Aorta (tissue), 5 donors: ENCODE measurements at places on chromosomes 4 and X. TPM values are rescaled to one million over a fixed set of nuclear protein-coding genes. Genes with fewer than 3 reads are reported as not detected.
A peak's percentile ranks its signal among the peaks of the same experiment; 100 is the strongest.

Gene ANK2
- total RNA-seq, result 117 TPM

Gene DRD5
- total RNA-seq, result not detected

DNA sequence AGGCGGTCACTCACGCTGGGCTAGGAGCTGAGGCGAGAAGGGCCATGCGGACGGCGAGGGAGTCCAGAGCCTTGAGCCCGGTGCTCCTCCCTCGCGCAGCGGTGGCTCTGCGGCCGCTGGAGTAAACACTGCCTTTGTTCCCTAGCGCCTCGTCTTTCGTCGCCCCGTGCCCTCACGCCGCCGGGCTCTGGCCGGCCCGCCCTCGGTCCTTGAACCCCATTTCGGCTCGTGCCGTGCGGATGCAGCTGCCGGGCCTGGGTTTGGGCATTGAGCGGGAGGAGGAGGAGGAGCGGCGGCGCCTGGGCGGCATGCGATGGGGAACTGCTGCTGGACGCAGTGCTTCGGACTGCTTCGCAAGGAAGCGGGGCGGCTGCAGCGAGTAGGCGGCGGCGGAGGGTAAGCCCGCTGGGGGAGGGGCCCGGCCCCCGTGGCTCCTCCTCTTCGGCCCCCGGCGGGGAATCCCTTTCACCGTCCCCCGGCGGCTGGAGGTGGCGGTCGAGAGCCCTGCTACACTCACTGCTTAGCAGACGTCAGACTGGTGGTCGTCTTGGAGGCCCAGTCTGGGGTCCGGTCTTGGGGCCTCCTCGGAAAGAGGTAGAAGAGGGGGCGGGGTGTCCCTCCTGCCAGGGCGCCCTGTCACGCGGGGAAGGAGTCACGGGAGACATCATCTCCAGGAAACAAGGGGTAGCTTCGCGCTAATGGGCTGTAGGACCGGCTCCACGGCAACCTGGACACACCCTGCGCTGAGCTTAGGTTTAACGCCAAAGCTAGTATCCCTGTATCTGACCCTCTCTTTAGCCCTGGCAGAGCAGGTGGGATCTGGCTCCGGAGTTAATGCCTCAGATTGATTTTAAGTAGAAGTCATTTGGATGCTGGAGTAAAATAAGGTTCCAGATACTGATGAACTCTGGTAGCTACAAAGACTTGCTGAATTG lies at the start of gene AP1AR:
Gene AP1AR (plus strand): TSS at position 9 of the 935 bp plus-strand sequence. CDS start 305 bp downstream, at position 314.
- peak within 1 kb of the TSS; percentile 96 for H3K27ac ChIP-seq
- H3K27me3 ChIP-seq, result no peaks in the 10 kb centered on the region
- no peaks in the 10 kb centered on the region for H3K4me1 ChIP-seq
- no peaks in the 10 kb centered on the region for H3K36me3 ChIP-seq

GRCh38 chrX:84469226-84469625 lies 33.0 kb downstream of the HDX start:
- DNase-seq, result no peak
- H3K27ac ChIP-seq, result no peak overlapping the region
- no peaks in the 10 kb centered on the region for H3K27me3 ChIP-seq
- H3K4me1 ChIP-seq, result no peaks in the 10 kb centered on the region
